Activated T-cell treated with anti-CD3 and anti-CD28 coated beads for 24 hours (primary cell): ENCODE measurements at places on chromosomes 13 and 19.

DNA sequence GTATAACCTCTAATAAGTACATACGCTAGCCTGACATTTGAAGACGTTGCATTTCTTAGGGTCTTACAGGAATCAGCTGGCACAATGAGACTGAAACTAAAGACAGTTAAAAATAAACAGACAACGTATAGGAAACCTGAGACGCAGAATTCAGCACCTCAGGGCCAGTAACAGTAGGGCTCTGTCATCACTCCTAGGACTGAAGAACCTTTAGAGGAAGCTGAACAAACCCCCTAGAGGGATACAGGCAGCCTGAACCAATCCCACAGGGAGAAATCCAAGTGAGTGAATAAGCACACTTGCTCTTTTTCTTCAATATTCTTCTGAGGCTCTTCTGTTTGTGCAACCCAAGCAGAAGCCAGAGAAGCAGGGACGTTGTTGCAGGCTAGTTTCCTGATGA lies 53.9 kb upstream of the KLHL1 start:
- no peak for DNase-seq

DNA sequence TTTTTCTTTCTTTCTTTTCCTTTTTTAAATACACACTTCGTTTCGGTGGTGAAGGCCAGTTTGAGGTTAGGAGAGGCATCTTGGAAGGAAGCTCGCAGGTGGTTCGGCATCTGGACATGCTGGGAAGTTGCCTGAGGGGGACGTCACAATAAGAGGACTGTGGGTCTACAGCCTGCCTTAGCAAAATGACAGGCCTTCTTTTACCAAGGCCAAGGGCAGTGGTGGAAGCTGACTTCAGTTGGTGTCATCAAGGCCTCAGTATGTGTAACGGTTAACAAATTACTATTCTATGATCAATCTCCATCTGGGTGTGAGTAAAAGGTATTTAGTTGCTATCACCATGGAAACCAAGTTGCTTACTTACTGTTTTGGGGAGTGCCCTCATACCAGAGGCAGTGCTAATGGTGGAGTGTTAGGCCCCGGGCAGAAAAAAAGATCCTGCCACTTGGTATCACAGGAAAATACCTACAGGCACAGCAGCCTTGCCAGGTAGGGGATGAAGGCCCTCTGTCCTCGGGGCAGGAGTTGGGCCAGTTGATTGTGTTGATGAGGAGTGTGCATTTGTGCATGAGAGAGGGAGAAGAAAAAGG lies 10.3 kb downstream of the ACTN4 start:
- DNase-seq = no peak

GRCh38 chr13:74037762-74038161 lies 96.4 kb downstream of the KLF12 start:
- no peak for DNase-seq

GRCh38 chr19:15437355-15438123 lies 12.2 kb downstream of the WIZ start:
- no peak for DNase-seq
